ENCODE measurements at places on chromosomes 7 and 10. TPM values are rescaled to one million over a fixed set of nuclear protein-coding genes. Genes with fewer than 3 reads are reported as not detected.

- no peak for DNase-seq
Measured at GRCh38 chr10:11553773-11554381, 57.6 kb downstream of the USP6NL start.

Gene PNLIPRP2
- total RNA-seq: not detected

Gene CDK14
- total RNA-seq: 48.8 TPM

GRCh38 chr7:46198701-46199100 lies 277.6 kb upstream of the IGFBP3 start:
- no peak for DNase-seq

Gene NME8
- total RNA-seq: 0.22 TPM

GRCh38 chr7:109964780-109965179 lies 1126.1 kb upstream of the LRRN3 start:
- no peak for DNase-seq

GRCh38 chr7:98985406-98985805 lies 107.1 kb downstream of the TRRAP start:
- DNase-seq: no peak

DNA sequence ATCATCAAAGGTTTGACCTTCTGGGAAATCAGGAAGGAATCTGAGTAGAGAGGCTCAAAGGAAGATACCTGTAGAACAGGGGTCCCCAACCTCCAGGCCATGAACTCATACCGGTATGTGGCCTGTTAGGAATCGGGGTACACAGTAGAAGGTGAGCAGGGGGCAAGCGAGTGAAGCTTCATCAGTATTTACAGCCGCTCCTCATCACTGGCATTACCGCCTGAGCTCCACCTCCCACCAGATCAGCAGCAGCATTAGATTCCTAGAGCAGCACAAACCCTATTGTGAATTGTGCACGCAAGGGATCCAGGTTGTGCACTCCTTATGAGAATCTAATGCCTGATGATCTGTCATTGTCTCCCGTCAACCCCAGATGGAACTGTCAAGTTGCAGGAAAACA lies 158.5 kb upstream of the CACNA2D1 start:
- no peak for DNase-seq

- no peak for DNase-seq
Measured at GRCh38 chr7:123789206-123789784, 40.5 kb upstream of the WASL start.

DNA sequence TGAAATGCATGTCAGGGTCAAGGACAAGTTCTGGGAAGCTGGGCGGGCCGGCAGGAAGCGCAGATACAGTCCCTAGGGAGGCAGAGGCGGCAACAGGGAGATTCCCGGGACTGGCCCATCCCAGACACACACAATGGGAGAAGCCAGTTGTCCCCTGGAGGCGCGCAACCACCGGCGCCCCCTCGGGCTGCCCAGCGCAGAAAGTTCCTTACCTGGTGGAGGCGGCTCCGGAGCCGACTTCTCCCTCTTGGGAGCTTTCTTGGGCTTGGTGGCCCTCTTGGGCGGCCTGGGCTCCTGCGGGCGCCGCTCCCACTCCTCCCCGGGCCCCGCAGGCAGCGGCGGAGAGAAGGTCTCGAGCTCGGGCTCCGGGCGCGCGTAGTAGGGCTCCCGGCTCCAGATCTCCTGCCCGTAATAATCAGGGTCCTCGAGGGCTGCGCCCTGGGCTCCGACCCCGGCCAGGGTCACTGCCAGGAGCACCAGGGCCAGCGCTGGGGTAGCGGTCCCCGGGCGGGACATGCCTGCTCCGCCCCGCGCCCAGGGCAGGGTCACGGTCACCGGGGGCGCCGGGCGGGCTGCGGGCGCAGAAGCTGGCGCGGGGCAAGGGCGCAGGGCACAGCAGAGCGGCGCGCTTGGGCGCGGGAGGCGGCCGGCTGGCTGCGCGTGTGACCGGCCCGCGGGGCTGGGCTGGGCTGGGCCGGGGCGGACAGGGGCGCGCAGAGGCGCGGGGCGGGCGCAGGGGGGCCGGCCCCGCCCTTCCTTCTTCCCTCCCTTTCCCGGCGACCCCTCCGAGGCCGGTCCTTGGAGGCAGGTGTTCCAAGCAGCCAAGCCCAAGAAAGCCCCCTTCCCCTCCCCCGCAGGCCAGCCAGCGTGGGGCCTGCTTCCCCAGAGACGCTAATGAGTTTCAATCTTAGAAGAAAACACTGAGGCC lies at the start of gene CPXM2:
Gene CPXM2 (minus strand): TSS at position 664 of the 928 bp plus-strand sequence. CDS start 148 bp downstream, at position 516.
- DNase-seq: peak; percentile 75

Gene LRIT1
- total RNA-seq: not detected
